Stimulated activated CD4-positive, alpha-beta T cell treated with anti-CD3 and anti-CD28 coated beads, TNF-alpha, amount 100 ng/mL, for 24 hours (primary cell): ENCODE measurements at places on chromosomes 4 and X.

- no peak for DNase-seq
Measured at GRCh38 chr4:86706923-86707597, 112.9 kb downstream of the PTPN13 start.

DNA sequence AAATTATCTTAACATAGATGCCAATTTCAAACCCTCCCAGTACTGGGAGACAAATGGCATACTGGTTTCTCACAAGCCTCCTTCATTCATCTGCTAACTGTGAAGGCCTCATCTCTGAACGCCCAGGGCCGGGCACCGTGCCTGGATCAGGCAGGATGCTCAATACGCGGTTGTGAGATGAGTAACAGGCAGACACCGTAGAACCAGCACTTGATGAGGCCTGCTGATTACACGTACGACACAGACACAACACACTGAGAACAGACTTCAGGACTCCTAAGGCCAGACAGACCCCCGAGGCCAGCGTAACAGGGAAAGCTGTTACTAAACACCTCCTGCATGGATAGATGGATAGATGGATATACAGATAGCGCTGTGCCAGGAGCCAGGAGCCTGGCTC is 154.6 kb downstream of the AFAP1 start:
- peak; percentile 28 for DNase-seq

GRCh38 chr4:95073646-95074045 is 315.9 kb downstream of the BMPR1B start:
- no peak for DNase-seq

GRCh38 chrX:136652822-136653723 is 5.1 kb downstream of the CD40LG start:
- no peak for DNase-seq

- no peak for DNase-seq
Measured at GRCh38 chrX:44071847-44072551, 98.8 kb upstream of the NDP start.

GRCh38 chr4:128880662-128881061 is 71.2 kb downstream of the JADE1 start:
- DNase-seq: no peak

DNA sequence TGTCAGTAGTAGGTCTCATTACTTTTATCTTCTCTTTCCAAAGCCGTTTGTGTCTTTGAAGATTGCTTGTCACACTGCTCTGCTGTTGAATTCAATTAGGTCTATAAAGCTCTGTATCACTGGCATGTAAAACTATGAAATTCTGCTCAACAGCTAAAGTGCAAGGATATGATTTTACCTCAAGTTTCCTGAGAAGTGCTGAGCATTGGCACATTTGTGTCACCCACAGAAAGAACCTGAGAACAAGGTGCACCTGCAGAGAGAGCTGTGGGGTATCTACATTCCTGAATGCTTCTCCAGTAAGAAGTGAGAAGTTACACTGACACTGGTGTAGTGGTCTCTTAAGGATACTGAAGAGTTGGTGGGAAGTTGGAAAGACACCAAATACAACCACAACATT is 274.0 kb downstream of the INPP4B start:
- DNase-seq: no peak

DNA sequence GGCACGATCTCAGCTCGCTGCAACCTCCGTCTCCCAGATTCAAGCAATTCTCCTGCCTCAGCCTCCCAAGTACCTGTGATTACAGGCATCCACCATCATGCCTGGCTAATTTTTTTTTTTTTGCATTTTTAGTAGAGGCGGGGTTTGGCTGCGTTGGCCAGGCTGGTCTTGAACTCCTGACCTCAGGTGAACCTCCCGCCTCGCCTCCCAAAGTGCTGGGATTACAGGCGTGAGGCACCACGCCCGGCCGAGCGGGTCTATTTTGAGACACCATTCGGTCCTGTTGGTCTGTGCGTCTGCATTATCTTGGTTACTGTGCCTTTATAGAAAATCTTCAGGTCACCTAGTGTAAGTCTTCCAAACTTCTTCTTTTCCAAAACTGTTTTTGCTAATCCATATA is 21.7 kb upstream of the RGS12 start:
- no peak for DNase-seq

GRCh38 chrX:107014936-107015335 is 14.9 kb upstream of the MORC4 start:
- DNase-seq: no peak

- no peak for DNase-seq
Measured at GRCh38 chrX:66625525-66625924, 13.4 kb downstream of the EDA2R start.

- no peak for DNase-seq
Measured at GRCh38 chr4:6941796-6942195, 32.2 kb downstream of the TBC1D14 start.

GRCh38 chr4:1731180-1731579 is 9.9 kb downstream of the TACC3 start:
- DNase-seq: no peak

GRCh38 chr4:129623233-129623875 is 527.4 kb downstream of the C4orf33 start:
- DNase-seq: no peak

- no peak for DNase-seq
Measured at GRCh38 chr4:178453057-178453456, 1010.8 kb upstream of the AGA start.

GRCh38 chr4:127957105-127957504 is 7.9 kb downstream of the MFSD8 start:
- no peak for DNase-seq

DNA sequence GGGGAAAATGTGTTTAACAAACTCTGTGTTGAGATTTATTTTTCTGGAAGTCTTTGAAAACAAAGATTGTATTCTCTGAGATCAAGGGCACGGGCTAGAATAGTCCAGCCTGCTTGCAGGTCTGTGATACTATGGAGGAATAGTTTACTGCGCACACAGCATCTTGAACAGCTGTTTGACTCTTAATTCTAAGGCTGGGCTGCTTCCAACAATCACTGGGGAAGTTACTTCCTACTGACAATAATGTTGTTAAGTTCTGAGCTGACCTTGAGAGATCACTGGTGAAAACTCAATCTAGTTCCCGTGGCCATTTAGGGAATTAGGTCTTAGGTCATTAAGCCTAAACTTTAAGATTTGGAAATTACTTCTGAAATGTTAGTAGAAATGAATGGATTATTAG is 416.1 kb upstream of the FTHL17 start:
- no peak for DNase-seq
